HT1080 (cell line): ENCODE measurements at places on chromosomes 7 and 10.

- DNase-seq, result no peak
These were observed 556.3 kb downstream of the GRM8 start for GRCh38 chr7:126696256-126697038.

- DNase-seq, result no peak
These were observed 18.6 kb downstream of the MAGI2 start for GRCh38 chr7:79434867-79435266.

GRCh38 chr10:60816628-60817397 is 38.5 kb downstream of the CDK1 start:
- DNase-seq, result peak; percentile 64

DNA sequence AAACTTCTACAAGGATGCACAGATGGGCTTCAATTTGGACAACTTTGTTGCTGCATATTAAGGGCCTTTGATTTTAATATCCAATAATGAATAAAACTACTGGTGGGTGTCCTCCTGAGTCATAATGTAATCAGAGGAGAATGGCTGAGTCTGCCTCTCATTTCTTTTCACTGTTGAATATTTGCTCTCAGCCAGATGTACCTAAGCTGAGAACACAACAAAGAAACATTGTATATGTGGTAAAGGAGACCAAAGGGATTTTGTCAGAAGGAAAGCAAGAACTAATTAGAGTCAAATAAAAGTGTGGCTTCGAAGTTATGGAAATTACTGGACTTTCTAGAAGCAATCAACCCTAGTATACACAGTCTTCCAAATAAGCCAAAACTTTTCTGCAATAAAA is 131.0 kb upstream of the BET1 start:
- DNase-seq, result peak; percentile 43

DNA sequence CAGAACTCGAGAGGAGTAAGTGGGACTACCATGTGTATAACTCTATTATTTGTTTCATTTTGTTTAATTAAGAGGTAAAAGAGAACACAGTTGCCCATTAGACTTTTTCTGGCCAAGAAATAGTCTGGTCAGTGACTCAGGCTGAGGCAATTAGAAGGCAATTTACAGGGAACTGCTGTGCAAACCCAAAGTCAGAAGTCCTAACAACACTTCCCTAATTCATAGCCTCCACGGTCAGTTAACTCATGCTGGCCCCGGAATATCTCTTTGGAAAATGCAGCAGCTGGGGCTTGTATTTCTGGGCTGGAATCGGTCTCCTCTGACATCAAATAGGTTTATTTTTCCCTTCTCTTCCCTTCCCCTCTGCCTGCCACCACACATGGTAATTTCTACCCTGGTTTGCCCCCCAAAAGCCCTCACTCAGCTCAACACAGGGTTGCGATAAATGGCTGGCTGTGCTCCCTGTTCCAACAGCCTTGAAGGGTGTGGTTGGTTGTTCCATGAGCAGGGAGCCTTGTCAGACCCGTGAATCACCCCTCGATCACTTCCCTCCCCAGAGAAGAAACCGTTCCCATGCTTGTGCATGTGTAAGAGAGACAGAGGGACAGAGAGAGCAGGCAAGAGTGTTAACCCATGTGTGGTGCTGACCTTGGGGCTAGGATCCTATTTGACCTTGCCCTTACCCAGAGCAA is 5.3 kb downstream of the SH3PXD2A start:
- DNase-seq, result peak; percentile 96

DNA sequence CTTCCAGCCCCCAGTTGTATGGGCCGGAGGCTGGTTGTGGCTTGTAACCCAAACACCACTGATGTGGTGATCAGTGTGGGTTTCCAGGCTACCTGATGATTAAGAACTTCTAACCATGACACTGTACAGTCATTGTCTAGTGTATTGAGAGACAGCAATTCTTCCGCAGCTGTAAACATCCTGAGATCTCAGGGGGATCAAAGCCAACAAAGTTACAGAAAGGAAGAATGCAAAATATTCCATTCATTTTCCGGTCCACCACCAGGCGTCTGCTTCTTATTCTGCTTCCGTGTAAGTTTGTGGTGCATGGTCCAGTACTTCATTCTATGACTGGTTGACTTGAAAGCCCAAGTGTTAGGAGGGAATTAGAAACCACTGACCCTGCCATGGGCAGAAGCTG is 10.3 kb upstream of the GLI3 start:
- peak; percentile 96 for DNase-seq

GRCh38 chr7:44077681-44078091 is 4.6 kb downstream of the POLM start:
- no peak for DNase-seq

DNA sequence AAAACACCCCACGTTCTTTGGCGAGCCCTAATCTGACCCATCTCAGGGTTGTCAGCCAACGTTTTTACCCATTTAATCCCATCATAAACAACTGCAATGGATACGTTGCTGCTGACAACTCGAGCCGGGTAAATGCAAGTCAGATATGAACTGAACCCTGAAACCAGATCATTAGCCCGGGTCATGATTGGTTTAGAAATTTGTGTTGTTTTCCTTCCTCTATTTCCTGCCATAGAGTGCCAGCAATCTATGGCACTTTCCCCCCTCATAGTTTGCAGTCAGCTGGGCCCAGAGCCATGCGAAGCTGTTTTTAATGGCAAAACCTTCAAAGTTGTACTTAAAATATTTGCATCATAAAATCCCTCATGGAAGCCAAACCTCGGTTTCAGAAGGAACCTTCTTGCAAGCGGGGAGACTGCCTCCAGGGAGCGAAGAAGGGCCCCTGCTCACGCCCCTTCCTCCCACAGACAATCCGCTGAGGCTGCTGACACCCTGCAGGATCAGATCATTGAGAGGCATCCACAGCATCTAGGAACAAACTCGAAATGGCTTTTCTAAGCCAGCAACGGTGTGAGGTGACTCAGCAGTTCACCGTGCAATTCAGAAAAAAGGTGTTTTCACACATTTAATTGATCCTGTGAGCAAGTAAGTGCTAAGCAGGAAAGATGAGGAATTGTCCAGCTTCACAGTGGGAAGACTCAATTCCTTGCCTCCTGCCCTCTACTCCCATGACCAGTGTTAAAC is 710.1 kb downstream of the PARD3 start:
- DNase-seq, result no peak

GRCh38 chr7:2354939-2355704 is 495 bp downstream of the EIF3B start:
- DNase-seq, result no peak

DNA sequence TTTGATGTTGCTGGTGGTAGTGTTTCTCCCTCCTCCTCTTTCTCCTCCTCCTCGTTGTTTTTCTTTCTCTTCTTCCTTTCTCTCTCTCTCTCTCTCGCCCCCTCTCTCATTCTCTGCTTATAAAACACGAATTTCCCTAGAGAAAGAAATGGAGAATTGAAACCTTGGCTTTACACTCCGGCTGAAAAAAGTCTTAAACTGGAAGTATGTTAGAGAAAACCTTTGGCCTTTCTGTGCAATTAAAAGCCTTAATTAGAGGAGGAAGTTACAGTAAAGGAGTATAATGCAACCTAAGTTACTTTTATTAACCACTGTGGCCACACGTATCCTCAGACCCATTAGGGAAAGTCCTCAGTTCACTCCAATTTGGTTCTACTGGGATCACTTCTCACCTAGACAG is 501.7 kb upstream of the SORCS1 start:
- no peak for DNase-seq

DNA sequence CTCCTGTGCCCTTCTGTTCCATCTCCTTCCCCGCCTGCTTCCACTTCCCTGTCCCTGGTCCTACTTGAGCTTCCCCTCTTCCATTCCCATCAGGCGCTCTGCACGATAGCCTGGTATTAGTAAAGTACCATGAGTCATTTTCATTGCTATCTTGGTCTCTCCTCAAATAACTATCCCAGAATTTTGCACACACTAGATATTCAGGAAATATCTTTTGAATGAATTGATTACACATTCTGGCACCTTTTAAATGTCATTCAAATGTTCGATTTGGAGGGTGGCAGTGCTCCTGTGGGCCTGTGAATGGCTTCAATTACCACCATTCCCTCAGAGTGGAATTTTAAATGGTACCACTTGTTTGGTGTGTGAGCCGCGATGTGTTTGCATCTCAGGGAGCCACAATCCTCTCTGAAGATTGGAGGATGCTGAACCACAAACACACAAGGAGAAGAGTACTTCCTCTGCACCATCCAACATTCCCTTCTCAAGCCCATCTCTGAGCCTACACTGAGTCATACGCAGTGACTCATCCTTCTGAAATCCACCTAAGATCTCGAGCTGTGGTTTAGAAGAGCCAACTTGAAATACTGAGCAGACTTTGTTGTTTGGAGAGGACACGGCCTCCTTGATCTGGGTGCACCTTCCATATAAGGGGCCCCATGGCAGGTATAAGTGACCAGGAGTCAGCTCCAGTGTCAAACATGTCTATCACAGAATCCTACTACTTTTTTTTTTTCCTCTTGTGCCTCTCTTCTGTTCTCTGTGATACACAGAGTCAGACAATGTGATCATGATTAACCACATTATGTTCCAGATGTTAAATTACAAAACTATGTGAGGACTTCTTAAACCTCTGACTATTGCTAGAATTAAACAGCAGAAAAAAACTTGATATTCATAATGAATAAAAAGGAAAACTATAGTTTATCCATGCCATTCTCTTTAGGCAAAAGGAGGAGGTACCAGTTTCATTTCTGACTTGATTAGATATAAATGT is 81.9 kb downstream of the BMPER start:
- peak; percentile 100 for DNase-seq

GRCh38 chr7:150388306-150388705 is 9.2 kb downstream of the ZNF775 start:
- DNase-seq, result no peak

- no peak for DNase-seq
These were observed 210.8 kb upstream of the PFKP start for GRCh38 chr10:2856598-2856997.

GRCh38 chr7:90777041-90777440 is 180.9 kb downstream of the CDK14 start:
- DNase-seq, result no peak

- DNase-seq, result no peak
These were observed 634.7 kb upstream of the AUTS2 start for GRCh38 chr7:68963552-68963951.

GRCh38 chr10:121091961-121092719 is 241.0 kb downstream of the WDR11 start:
- DNase-seq, result peak; percentile 58

DNA sequence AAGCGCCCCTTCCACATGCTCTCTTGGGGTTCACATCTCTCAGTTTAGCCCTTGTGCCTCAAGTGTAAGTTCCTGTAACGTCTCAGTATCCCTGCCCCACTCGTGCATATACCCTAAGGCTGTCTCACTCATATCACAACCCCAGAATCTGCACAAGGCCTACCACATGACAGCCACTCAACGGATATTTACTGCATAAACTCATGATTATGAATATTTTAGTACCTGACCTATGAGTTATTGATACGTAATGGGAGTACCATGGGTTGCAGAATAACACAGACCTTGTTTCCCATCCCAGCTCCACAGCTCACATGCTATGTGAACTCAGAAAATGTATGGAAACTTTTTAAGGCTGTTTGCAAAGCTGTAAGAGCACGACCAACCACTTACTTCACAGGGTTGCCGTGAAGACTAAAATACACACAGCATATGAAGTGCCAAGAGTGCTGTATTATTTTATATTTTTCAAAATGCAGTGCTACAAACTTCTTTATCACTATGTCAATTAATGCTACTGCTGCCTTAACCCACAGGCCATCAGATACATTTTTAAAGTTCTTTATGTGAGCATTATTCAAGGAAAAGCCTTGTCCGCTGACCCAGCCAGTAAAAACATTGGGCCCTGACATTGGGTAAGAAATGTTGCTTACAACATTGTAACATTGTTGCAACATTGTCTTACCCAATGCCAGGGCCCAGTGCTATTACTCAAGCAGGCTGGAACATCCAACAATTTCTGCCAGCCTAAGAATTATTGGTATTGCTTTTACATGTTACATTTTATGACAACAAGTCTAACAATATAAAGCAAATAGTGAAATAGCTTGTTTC is 97.2 kb downstream of the JAZF1 start:
- DNase-seq, result no peak

- no peak for DNase-seq
These were observed 30.3 kb upstream of the NDST2 start for GRCh38 chr10:73841526-73842285.

DNA sequence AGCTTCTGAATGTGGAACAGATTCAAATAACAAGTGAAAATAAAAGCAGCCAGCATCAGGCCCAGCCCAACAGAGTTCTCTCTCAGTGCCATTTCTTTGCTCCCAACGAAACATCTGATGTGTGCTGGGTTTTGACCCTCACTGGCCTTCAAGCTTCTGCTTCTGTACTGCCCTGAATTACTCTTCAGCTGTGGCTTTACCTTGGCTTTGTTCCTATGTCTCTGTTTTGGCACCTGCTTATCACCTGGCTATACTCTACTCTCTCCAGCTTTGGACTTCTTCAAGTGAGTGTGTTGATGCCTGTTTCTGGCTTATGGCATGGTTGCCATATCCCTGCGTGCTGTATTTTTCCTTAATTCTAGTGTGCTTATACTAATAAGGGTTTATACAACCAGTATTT is 768.3 kb downstream of the SORCS1 start:
- DNase-seq, result no peak

- DNase-seq, result no peak
These were observed 626.0 kb upstream of the IGFBP3 start for GRCh38 chr7:46547044-46547443.

DNA sequence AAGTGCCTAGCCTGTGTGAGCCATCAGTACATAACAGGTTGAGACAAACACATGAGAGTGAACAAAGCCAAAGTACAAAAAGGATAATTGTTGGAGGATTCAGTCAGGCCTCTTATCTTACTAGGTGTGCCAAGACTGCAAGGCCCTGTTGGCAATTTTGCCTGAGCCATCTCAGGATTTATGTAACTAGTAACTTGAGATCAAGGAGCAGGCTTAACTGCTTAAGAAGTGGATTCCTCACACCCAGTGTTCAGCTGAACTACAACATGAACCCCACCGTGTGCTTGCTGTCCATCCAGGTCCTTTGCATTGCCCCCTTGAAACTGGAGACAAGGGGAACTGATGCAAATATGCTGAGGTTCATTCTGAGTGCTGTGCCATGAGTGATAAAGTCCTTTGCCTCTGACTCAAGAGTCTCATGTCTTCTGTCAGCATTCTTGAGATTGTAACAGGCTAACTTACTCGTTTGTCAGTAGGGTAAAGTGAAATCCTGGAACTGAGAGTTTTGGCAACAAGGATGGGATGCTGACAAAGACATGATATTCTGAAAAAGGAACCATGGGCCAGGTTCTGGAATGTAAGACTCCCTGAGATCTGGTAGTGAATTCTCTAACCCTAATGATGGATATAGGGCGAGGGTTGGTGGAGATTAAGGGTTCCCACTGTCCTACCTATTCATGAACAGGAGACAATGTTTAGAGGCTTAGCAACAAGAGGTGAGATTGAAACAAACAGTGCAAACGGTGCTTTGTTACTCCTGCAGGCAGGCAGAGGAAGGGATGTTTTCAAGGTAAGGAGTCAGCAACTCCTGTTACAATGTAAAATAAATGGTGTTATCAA is 44.1 kb upstream of the GATAD1 start:
- DNase-seq, result no peak

- no peak for DNase-seq
These were observed 583.6 kb downstream of the TCERG1L start for GRCh38 chr10:130727766-130728490.
